ENCODE measurements at places on chromosomes 11 and 22.
A peak's percentile ranks its signal among the peaks of the same experiment; 100 is the strongest.

GRCh38 chr11:87203907-87204602 is 166.3 kb downstream of the TMEM135 start:
- no peak for DNase-seq

- no peak for DNase-seq
These were observed 19.0 kb downstream of the MYO18B start for GRCh38 chr22:25760848-25761595.

- DNase-seq = no peak
These were observed 44.4 kb downstream of the KMT5B start for GRCh38 chr11:68168694-68169093.

- DNase-seq = no peak
These were observed 1.8 kb upstream of the RAB3IL1 start for GRCh38 chr11:61918938-61919704.

- no peak for DNase-seq
These were observed 25.1 kb downstream of the GLB1L2 start for GRCh38 chr11:134356656-134357544.

DNA sequence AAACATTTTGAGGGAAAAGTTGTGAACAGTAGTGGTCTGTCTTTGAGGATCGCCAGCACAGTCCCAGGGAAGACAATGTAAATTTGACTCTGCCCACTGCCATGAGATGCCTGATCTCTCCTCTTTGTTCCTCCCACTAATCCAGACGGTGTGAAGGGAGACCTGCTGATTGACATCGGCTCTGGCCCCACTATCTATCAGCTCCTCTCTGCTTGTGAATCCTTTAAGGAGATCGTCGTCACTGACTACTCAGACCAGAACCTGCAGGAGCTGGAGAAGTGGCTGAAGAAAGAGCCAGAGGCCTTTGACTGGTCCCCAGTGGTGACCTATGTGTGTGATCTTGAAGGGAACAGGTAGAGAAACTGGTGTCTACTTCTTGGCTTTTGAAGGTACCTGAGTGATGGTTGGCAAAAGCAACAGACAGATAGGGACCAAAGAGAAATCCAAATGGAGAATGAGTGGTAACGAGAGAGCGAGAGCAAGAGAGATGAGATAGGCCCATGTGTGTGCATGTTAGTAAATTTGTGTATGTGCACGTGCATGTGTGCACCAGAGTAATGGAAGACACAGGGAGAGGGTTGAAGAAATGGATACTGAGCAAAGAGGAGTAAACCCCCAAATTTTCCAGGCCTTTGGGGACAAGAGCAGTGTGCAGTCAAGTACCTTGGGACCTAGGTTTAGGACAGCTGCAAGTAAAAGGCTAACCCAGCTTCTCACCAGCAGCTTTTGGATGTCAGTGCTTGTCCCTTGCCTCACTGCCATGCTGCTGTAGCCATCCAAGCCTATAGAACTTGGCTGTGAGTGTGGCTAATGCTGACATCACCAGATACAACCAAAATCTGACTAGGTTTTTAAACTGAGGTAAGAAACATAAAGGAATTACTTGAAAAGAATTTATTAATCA is 1.9 kb downstream of the NNMT start:
- DNase-seq = no peak

- DNase-seq = no peak
These were observed 998 bp downstream of the BAIAP2L2 start for GRCh38 chr22:38109371-38110001.

- DNase-seq = no peak
These were observed 49.3 kb downstream of the SGSM3 start for GRCh38 chr22:40419718-40420117.

- no peak for DNase-seq
These were observed 380.2 kb downstream of the OR4C45 start for GRCh38 chr11:50412832-50413231.

DNA sequence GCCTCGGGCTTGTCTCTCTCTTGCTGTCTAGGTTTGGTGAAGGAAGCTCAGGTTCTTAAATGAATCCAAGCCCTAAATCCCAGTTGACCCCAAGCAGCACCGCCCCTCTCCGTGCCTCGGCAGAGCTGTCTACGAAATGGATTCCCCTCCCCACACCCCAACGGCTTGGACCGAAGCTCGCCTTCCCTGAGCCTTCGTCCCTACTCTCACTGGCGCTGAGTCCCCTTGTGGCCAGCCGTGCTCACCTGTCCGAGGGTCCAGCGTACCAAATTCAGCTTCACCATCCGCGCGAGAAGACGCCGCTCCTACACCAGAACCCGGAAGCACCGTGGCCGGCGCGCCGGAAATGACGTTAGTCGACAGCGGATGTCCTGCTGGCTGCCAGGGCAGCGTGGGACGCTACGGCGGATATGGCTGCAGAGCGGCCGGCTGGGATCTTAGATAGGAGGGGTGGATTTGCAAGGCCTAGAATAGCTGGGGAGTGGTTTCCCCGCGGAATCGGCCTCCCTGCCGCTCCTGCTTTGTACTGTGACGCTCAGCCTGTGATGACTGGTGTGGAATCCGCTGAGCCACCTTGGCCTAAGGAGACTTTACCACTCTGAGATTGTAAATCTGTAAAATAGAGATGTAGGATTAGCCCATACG is at the start of gene TFIP11:
TSS of gene TFIP11 (minus strand) at position 325 of the 645 bp plus-strand sequence. CDS start 2,201 bp downstream, outside the sequence.
- peak; percentile 92 for DNase-seq

DNA sequence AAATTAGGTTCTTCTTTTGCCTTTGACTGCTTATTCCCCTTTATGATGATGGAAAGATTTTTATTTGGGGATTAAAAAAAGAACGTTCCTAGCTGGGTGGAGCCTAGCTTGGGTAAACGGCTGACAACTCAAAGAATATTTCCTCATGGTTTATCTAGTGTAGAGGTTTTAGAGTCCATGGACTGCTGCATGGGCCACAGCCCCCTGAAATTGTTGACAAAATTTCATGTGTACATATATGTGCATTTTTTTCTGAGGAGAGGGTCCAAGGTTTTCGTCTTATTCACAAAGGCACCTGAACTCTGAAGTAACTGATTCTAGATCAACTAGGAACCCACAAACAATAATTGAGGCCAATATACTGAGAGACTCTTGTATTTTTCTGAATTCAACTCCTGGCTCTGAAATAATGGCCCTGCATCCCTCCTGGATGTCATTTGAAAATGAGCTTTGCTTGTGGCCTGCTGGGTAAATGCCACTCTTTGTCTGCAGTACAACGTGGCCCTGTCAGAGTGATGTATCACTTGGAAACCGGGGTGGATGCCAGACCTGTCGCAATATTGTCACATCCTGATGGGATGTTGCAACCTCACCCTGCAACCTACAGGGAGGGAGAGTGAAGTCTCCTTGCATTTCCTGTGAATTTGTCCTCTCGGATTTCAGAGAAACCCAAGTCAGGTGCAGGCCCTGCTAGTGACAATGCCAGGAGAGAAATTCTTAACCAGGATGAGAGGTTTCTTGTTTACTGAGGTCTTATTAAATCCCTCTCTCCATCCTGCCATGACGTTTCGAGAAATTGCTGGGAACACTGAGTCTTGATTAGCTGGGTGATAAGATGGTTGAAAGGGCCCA is 33.8 kb downstream of the EHF start:
- DNase-seq = no peak

DNA sequence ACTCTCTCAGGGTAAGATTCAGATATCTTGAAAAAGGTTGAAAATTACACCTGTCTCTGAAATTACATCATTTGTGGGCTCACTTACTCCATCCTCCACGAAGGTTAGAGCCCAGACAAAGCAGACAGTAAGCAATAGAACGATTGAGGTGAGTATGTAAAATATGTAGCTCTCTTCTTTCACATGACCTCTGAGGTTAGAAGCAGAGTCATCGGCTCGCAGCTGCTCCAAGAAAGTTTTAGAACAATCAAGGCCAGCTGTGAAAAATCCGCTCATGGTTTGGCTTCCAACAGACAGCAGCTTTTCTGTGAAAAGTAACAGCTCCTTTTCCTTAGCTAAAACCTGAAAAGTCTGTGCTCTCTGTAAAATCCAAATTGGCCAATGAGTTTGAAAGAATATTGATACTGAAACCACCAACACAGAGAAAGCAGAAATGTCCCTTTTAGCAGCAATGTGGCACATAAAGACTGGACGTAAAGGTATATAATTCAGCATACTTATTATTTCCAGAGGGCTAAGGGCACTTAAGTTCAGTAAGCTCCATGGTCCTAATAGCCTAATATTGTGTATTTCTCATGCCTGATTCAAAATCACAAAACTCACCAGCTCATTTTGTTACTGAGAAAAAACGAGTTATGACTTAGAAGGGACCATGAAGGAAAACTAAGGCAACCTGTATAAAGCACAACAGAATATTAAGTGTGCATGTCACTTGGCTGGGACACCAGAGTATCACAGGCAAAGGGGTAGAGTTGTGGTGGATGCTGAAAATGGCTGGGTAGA is 78.2 kb downstream of the FAM76B start:
- DNase-seq = peak; percentile 19

DNA sequence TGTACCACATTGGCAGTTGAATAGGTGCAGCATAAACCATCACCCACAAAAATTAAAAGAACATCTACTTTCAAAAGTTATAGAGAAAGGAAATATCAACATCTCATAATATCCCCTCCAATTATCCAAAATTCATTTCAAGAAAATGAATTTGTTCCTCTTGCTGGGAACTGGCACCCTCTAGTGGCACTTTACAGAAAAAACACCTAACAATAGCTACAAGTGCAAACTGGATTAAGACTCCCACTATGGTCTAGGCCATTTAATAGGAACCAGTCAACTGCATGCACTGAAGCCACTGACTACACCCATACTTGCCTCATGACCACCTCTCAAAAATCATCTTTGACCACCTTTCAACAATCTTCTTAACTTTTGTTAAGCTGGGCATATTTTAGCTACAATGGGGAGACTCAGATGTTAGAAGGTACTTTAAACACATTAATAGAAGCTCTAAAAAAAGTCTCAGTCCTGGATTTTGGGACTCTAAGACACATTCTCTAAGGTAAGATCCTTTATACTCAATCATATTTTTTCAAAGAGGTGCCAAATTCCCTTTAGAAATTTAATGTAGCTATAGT is 17.3 kb downstream of the TRAF6 start:
- peak; percentile 42 for DNase-seq

DNA sequence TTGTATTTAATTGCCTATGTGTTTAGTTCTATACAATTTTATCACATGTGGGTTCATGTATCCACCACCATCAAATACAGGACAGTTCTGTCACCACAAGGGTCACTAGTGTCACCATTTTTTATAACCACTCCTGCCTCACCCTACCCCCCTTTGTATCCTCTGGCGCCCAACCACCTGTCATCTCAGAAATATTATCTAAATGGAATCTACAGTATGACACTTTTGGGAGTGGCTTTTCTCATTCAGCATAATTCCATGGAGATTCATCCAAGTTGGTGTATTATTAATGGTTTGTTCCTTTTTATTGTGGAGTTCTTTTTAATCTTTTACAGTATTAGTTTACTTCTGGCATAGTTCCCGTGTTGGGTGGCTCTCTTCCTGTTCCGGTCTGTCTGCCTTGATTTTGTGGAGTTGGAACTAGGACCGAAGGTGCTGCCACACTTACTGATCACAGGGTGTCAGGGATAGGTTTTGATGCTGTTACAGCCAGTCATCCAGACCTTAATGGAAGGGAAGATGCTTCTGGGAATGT is 58.5 kb downstream of the TNRC6B start:
- DNase-seq = no peak

DNA sequence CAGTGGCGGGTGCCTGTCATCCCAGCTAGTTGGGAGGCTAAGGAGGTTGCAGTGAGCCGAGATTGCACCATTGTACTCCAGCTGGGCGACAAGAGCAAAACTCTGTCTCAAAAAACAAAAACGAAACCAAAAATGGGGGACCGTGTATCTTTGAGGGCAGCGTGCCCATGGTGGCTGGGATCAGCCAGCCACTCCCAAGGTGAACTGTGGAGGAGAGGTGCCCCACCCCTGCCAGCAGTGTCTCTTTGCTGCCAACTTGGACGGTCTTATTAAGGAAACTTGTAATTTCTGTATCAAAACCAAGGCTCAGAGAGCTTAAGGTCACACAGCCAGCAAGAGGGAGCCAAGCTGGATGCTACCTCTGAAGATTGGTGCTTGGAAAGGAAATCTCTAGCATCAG is 147.7 kb downstream of the CACNA1I start:
- no peak for DNase-seq

- no peak for DNase-seq
These were observed 38.8 kb downstream of the LGR4 start for GRCh38 chr11:27433742-27434141.

GRCh38 chr22:30732426-30732825 is 37.8 kb downstream of the OSBP2 start:
- DNase-seq = no peak

GRCh38 chr11:14645015-14645912 is 1.7 kb downstream of the PDE3B start:
- DNase-seq = peak; percentile 50

DNA sequence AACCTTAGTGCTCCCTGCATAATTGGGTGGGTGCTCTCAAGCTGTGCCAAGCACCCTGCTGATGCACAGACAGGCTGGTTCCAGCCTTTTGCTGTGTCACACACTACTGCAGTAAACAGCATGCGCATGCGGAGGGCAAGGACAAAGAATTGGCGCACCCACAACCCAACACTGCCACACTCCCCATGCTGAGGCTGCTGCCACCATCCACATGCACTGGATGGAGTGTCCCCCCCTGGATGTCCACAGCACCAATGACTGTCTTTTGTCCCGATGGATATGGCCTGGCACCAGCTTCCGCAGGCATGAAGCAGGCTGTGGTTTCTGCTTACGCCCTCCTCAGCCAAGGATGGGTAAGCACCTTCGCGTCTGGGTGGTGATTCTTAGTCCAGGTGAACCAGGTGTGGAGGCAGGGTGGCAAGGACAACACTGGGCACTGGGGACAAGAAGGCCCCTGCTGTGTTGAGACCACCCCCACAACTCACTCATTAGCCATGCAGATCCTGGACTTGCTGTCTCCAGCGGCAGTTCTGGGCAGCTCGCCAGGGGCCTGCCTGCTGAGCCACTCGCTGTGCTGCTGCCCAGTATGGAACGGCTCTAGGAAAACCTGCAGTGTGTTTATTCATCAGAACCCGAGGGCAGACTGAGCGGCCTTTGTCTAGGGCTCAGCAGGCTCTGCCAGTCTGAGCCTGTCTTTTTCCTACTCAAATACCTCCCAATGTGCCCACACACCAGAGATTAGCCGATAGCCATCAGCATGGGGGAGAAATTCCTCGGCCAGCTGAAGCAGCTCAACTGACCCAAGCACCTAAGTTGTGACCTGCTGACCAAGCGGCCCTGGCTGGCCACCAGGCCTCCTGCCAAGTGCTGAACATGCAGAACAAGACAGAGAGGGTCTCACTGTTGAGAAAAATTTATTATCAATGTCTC is 8.2 kb upstream of the NAP1L4 start:
- no peak for DNase-seq

- DNase-seq = no peak
These were observed 62.5 kb upstream of the PPARA start for GRCh38 chr22:46087816-46088277.

- DNase-seq = no peak
These were observed 38.2 kb downstream of the LDLRAD3 start for GRCh38 chr11:35982061-35982460.

DNA sequence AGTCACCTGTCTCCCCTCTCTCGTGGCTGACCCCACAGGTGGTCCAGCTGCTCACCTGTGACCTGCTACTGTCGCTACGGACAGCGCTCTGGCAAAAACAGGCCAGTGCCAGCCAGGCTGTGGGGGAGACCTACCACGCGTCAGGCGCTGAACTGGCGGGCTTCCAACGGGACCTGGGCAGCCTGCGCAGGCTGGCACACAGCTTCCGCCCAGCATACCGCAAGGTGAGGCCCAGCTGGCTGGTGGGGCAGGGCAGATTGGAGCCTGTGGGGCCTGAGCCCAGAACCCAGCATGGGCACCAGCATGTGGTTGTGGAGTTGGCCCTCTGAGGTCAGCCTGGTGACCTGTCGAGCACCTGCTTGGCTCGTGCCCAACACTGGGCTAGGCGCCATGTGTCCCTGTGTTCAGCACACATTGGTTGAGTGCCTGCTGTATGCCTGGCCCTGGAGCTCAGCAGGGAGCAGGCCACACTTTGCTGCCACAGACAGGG is 11.9 kb downstream of the SHISA8 start:
- no peak for DNase-seq
